ENCODE measurements at places on chromosomes 2 and 18. TPM values are rescaled to one million over a fixed set of nuclear protein-coding genes. Genes with fewer than 3 reads are reported as not detected.

GRCh38 chr2:4882941-4883340, 809.2 kb upstream of the SOX11 start:
- no peaks in the 10 kb centered on the region for H3K36me3 ChIP-seq
- H3K4me1 ChIP-seq, result no peaks in the 10 kb centered on the region
- no peak overlapping the region for H3K4me3 ChIP-seq

DNA sequence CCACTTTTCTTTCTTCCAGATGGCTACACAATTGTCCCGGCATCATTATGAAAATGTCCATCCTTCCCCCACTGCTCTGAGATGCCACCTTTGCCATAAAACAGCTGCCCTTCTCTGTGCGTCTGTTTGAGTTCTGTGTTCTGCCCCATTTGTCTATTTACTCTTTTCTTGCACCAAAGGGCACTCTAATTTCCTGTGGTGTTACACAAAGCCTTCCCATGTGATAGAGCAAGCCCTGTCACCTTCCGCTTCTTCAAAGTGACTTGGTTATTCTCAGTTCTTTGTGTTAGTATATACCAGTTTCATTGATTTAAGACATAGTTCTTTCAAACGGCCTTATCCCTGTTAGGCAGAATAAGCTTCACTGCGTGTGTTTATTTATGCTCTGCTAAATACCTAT, 84.1 kb downstream of the FBXO15 start:
- H3K4me3 ChIP-seq, result peak overlapping the region; percentile 82
- peaks cover 48% of the 10 kb centered on the region for H3K4me1 ChIP-seq
- no peaks in the 10 kb centered on the region for H3K27me3 ChIP-seq
- no peak for DNase-seq
- peak overlapping the region; percentile 84 for H3K27ac ChIP-seq

DNA sequence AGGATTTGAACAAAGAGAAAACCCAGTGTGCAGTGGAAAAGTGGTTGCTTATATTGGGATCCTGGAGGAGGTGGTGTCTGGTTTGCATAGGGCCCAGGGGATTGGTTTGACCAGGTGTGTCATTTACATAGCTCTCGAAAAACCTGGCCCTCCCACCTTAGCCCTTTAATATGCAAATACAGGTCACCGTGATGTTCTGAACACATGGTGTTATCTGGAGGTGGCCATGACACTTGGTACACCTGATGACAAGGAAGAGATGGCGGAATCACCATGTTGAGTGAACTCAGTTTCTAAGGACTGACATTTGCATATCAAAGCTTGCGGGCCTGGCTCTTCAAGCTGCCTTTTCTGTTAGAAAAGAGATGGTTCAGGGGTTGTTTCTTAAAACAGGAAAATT, 2.3 kb upstream of the NAPG start:
- no peaks in the 10 kb centered on the region for H3K36me3 ChIP-seq
- H3K4me3 ChIP-seq, result no peak overlapping the region
- DNase-seq, result no peak
- H3K27me3 ChIP-seq, result peaks cover 23% of the 10 kb centered on the region
- H3K4me1 ChIP-seq, result peaks cover 30% of the 10 kb centered on the region
- peak overlapping the region; percentile 10 for H3K27ac ChIP-seq

UGT1A6 gene
- total RNA-seq, result not detected

MC4R gene
- total RNA-seq, result not detected

GRCh38 chr2:156563994-156564753, 128.0 kb downstream of the GPD2 start:
- H3K4me3 ChIP-seq, result no peak overlapping the region
- H3K27me3 ChIP-seq, result no peaks in the 10 kb centered on the region
- DNase-seq, result no peak

GRCh38 chr18:9613550-9614400, 584 bp downstream of the PPP4R1 start:
- H3K4me1 ChIP-seq, result peaks cover 46% of the 10 kb centered on the region
- H3K27ac ChIP-seq, result peak overlapping the region; percentile 89
- peak overlapping the region; percentile 94 for H3K4me3 ChIP-seq
- DNase-seq, result peak; percentile 84
- H3K36me3 ChIP-seq, result peaks cover 14% of the 10 kb centered on the region

- no peaks in the 10 kb centered on the region for H3K36me3 ChIP-seq
- no peak for DNase-seq
- no peak overlapping the region for H3K27ac ChIP-seq
- peaks cover 33% of the 10 kb centered on the region for H3K27me3 ChIP-seq
These were observed 44.5 kb downstream of the PKDCC start for GRCh38 chr2:42092084-42092996.

DNA sequence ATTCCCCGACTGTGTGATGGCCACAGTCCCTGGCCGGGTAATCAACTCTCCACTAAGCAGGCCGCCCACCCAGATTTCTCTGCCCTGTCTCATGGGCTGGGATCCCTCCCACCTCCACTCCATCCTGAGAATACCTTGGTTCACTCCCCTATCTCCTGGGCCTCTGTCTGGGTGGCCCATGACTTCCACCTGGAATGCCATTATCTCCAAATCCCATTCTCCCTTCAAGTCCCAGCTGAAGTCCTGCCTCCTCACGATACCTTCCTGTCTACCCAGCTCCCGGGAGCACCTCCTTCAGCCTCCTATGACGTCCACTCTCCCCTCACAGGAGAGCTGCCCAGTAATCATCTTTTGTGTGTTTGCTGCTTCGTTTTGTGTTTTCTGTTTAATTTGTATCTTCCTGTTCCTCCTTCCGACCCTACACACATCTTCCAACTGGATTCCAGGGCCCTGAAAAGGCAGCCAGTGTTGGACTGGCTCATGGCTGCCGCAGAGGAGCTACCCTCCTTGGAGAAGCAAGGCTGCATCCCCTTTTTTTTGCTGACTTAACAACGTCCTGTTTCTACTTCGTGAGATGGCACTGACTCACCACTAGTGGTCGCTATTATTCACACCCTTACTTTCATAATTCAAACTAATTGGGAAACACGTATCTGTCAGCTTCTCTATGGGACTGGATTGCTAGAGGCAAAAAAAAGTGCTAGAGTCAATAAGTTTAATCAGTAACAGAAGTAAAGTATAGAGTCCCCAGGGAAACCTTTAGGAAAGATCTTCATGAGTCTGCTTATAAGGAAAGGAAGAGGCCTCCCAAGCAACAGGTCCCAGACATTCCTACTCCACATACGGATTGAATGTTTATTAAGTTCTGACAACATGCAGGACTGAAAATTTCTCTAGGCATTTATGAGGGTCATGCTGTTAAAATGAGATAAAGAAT, 171.9 kb upstream of the GATA6 start:
- H3K4me1 ChIP-seq, result peaks cover 2% of the 10 kb centered on the region
- H3K27ac ChIP-seq, result no peak overlapping the region
- H3K36me3 ChIP-seq, result no peaks in the 10 kb centered on the region
- no peak overlapping the region for H3K4me3 ChIP-seq
- no peaks in the 10 kb centered on the region for H3K27me3 ChIP-seq

DNA sequence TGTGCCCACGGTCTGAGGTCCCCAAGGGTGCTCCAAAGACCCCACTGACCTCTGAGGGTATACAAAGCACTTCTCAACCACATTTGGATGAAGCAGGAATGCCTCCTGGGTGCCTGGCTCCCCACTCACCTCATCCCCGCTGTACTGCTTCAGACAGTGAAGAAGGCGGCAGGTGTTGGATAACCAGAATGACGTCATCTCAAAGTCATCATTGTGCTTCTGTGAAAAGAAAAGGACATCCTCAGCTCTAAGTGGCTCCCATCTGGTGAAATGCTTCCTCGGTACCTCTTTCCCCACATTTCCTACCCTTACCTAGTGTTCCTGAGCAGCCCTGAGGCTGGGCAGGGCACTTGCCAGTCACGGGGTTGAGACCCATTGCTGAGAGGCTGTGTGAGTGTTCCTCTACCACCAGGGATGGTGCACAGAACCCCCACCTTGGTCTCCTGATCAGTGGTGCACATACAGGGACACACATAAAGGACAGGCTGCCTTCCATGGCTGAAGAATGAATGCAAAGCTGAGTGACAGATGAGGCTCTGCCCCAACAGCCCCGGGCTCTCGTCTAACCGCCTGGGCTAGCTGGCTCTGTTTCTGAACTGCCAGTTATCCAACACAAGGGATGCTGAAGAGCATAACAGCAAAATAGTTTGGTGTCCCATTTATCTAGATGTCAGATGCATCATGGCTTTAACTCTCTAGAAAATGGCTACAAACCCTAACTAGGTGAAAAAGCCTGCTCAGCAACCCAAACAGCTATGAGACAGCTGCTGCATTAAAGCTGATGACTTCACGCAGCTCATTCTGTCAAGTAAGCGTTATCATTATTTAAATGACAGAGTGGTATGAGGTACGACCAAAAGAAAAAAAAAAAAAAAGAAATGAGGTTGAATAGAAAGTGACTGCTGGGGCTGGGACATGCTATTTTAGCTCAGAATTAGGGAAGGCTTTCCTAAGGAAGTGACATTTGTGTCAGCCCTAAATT, 28.2 kb upstream of the ACAA2 start:
- no peak overlapping the region for H3K4me3 ChIP-seq
- peaks cover 2% of the 10 kb centered on the region for H3K36me3 ChIP-seq
- H3K4me1 ChIP-seq, result peaks cover 3% of the 10 kb centered on the region
- DNase-seq, result no peak

GRCh38 chr2:41963661-41964525, 83.9 kb upstream of the PKDCC start:
- no peak for DNase-seq
- peaks cover 11% of the 10 kb centered on the region for H3K27me3 ChIP-seq
- H3K4me1 ChIP-seq, result no peaks in the 10 kb centered on the region
- H3K4me3 ChIP-seq, result no peak overlapping the region
- H3K36me3 ChIP-seq, result no peaks in the 10 kb centered on the region
- no peak overlapping the region for H3K27ac ChIP-seq

AQP12A gene
- total RNA-seq, result not detected
